ENCODE measurements at places on chromosomes 2 and 18. TPM values are rescaled to one million over a fixed set of nuclear protein-coding genes. Genes with fewer than 3 reads are reported as not detected.

GRCh38 chr2:152493945-152494528 lies 159.1 kb downstream of the FMNL2 start:
- no peaks in the 10 kb centered on the region for H3K36me3 ChIP-seq
- H3K27ac ChIP-seq = no peak overlapping the region

- no peak overlapping the region for H3K27ac ChIP-seq
- no peak overlapping the region for H3K4me3 ChIP-seq
- H3K27me3 ChIP-seq = peaks cover 6% of the 10 kb centered on the region
- no peaks in the 10 kb centered on the region for H3K36me3 ChIP-seq
- H3K4me1 ChIP-seq = no peaks in the 10 kb centered on the region
These were observed 315.6 kb downstream of the INSIG2 start for GRCh38 chr2:118403658-118404451.

- no peak for DNase-seq
- no peaks in the 10 kb centered on the region for H3K36me3 ChIP-seq
- peaks cover 40% of the 10 kb centered on the region for H3K4me1 ChIP-seq
- peak overlapping the region; percentile 83 for H3K27ac ChIP-seq
These were observed 1.4 kb upstream of the SERTAD2 start for GRCh38 chr2:64655018-64655664.

Gene CD8B2
- 0.13 TPM for polyA plus RNA-seq

DNA sequence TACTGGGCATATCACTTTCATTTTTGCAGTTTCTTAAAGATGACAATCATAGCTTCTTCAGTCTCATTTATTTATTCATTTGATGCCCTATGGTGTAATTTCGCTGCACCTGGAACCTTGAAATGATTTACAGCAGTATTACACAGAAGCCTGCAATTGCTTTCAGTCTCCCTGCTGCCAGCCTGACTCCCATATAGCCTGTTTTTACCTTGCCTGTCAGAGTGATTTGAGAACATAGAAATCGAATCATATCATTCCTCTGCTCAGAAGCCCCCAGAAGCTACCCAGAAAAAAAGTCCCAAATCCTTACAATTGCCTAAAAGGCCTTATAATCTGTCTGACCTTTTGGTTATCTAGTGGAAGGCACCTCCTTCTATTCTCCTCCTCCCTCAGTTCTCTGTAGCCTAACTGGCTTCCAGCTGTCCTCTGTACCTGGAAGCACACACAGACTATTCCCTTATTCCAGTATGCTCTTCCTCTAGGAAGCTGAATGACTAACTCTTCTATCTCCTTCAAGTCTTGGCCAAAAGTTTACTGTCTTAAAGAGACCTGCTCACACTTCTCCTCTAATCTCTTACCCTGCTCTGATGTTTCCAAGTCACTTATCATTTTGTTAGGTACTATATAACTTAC lies 12.6 kb downstream of the SCN3A start:
- no peaks in the 10 kb centered on the region for H3K27me3 ChIP-seq
- H3K27ac ChIP-seq = no peak overlapping the region
- DNase-seq = no peak
- no peaks in the 10 kb centered on the region for H3K36me3 ChIP-seq
- H3K4me1 ChIP-seq = no peaks in the 10 kb centered on the region
- no peak overlapping the region for H3K4me3 ChIP-seq

Gene FBXO15
- 1.2 TPM for polyA plus RNA-seq

- no peaks in the 10 kb centered on the region for H3K27me3 ChIP-seq
- H3K4me3 ChIP-seq = no peak overlapping the region
- no peak for DNase-seq
- H3K27ac ChIP-seq = no peak overlapping the region
- H3K4me1 ChIP-seq = no peaks in the 10 kb centered on the region
These were observed 36.2 kb upstream of the LPIN1 start for GRCh38 chr2:11710210-11710609.

Gene BCL2
- 31.1 TPM for polyA plus RNA-seq

- no peak for DNase-seq
- no peaks in the 10 kb centered on the region for H3K4me1 ChIP-seq
- no peak overlapping the region for H3K27ac ChIP-seq
These were observed 348.6 kb downstream of the TNS1 start for GRCh38 chr2:217654168-217654567.

DNA sequence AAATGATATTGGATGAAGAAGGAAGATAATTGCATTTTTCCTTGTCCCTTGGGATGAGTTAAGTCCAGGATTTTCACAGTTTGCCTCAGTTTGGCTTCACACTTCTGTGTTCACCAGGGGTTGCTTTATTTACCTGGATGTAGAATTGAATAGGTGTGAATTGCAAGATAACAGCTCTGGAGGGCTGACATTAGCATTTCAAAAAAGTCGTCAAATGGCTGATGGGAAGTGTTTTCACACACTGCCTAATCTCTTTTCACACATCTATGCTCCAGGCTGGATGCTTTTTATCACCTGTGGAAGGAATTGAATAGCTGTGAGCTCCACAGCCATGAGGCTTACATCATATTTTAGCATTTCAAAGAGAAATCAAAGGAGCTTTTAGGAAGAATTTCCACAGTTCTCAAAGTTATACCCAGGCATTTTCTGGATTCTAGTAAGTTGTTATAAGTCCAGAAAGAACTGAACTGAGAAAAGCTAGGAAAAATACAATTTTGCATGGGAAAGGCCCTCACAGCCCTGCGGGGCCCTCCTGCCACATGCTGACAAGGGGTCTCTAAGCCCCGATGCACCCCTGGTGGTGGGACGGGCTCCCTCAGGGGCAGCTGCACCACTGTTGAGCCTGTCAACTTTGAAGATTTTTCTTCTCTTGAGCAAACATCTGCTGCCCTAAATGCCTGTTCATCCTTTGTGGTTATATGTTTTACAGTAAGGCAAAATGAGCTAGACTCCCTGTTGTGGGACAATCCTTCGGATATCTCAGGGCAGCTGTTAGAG lies 43.9 kb downstream of the TEX51 start:
- H3K4me3 ChIP-seq = no peak overlapping the region
- H3K27ac ChIP-seq = no peak overlapping the region
- H3K4me1 ChIP-seq = no peaks in the 10 kb centered on the region
- H3K36me3 ChIP-seq = no peaks in the 10 kb centered on the region
- no peak for DNase-seq

Gene POTEC
- polyA plus RNA-seq = not detected

Gene AKAIN1
- polyA plus RNA-seq = not detected

DNA sequence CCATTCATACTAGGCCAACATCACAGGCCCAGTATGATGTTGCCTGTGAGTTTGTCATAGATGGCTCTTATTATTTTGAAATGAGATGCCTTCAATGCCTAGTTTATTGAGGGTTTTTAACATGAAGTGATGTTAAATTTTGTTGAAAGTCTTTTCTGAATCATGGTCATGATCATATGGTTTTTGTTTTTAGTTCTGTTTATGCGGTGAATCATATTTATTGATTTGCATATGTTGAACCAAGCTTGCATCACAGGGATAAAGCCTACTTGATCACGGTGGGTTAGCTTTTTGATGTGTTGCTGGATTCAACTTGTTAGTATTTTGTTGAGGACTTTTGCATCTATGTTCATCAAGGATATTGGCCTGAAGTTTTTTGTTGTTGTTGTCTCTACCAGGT lies 195.8 kb upstream of the FN1 start:
- no peak overlapping the region for H3K27ac ChIP-seq
- no peaks in the 10 kb centered on the region for H3K36me3 ChIP-seq
- DNase-seq = no peak
- no peaks in the 10 kb centered on the region for H3K4me1 ChIP-seq
- no peaks in the 10 kb centered on the region for H3K27me3 ChIP-seq
- no peak overlapping the region for H3K4me3 ChIP-seq

Gene SH3BP4
- polyA plus RNA-seq = not detected

- H3K36me3 ChIP-seq = peaks cover 64% of the 10 kb centered on the region
- H3K4me1 ChIP-seq = peaks cover 39% of the 10 kb centered on the region
These were observed 12.3 kb downstream of the ARID5A start for GRCh38 chr2:96548558-96549465.

Gene MYL12B
- polyA plus RNA-seq = 998 TPM

DNA sequence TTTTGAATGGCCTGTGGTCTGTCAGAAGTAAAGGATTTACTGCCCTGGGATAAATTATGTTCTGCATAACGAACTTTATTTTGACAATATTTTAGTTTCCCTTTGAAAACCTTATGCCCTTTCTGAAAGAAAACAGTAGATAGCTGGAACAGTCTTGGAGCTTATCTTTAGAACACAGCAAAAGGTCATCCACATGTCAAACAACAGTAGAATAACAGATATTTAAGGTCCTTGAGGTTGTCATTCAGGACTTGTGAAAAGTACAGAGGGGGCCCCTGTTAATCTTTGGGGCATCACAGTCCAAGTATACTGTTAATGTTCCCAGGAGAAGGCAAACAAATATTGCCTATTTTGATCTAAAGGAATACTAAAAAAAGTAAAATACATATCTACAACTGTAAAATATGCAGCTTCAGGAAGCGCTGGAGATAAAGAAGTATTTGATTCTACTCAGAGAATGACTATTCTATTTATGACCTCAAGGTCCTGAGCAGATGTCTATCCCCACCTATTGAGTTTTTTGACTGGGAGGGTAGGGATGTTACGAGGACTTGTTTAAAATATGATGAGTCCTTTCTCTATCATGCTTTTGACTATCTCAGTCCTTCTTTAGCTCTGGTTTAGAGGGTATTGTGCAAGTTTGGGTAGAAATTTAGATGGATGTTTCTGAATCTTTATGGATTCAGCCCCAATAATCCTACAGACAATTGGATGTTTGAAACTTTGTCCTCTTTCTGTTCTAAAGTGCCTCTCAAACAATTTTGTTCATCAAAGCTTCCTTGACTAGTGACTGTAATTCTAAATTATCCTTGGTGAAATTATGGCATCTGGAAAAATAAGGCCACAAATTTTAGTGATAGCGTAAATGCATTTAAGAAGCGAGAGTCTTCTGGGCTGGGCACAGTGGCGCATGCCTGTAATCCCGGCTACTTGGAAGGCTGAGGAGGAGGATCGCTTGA lies 25.1 kb upstream of the TMEM214 start:
- H3K27me3 ChIP-seq = peaks cover 4% of the 10 kb centered on the region
- no peak overlapping the region for H3K27ac ChIP-seq
- H3K4me3 ChIP-seq = no peak overlapping the region

- H3K4me3 ChIP-seq = no peak overlapping the region
- H3K27ac ChIP-seq = no peak overlapping the region
- H3K4me1 ChIP-seq = no peaks in the 10 kb centered on the region
- H3K36me3 ChIP-seq = no peaks in the 10 kb centered on the region
- DNase-seq = no peak
These were observed 162.1 kb downstream of the QPCT start for GRCh38 chr2:37506407-37507050.

Gene DSG4
- polyA plus RNA-seq = not detected

GRCh38 chr2:96527286-96528005 lies 9.1 kb upstream of the ARID5A start:
- no peaks in the 10 kb centered on the region for H3K27me3 ChIP-seq
- peak; percentile 49 for DNase-seq
- peak overlapping the region; percentile 64 for H3K4me3 ChIP-seq
- peaks cover 58% of the 10 kb centered on the region for H3K4me1 ChIP-seq
- H3K27ac ChIP-seq = peak overlapping the region; percentile 62

DNA sequence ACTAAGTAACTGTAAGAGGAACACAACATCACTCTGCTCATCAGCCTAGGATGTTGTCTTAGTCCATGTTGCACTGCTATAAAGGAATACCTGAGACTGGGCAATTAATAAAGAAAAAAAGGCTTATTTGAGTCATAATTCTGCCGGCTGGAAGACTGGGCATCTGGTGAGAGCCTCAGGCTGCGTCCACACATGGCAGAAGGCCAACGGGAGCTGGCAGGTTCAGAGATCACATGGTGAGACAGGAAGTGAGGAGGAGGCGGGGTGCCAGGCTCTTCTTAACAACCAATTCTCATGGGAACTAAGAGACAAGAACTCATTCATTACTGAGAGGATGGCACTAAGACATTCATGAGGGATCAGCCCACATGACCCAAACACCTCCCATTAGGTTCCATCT lies 46.8 kb downstream of the EPG5 start:
- H3K27ac ChIP-seq = no peak overlapping the region
- no peaks in the 10 kb centered on the region for H3K4me1 ChIP-seq
- peaks cover 87% of the 10 kb centered on the region for H3K36me3 ChIP-seq
- DNase-seq = no peak
- H3K4me3 ChIP-seq = no peak overlapping the region

Gene PPP4R3B
- polyA plus RNA-seq = 74.2 TPM

Gene FIGN
- polyA plus RNA-seq = not detected

DNA sequence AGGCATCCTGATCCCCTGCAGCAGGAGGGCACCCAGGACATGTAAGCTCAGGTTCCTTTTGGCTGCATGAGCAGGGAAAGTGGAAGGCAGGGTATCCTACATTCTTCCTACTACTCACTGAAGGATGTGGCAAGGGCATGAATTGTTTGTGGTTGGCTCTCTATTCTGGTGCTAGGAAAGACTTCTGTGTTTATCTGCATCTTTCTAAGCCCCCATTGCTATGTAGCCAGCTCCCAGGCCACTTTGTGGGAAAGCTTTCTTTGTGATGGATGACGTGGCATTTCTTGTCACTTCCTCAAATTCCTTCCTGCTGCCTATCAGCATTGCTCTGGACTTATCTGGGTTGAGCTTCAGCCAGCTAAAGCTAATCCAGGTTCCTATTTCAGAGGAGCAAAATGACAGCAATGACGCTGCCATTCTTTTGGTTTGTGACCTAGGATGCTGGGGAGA lies 46.2 kb downstream of the MEIS1 start:
- no peak overlapping the region for H3K27ac ChIP-seq
- H3K4me3 ChIP-seq = no peak overlapping the region
- no peaks in the 10 kb centered on the region for H3K4me1 ChIP-seq
- no peaks in the 10 kb centered on the region for H3K27me3 ChIP-seq
- no peaks in the 10 kb centered on the region for H3K36me3 ChIP-seq
- no peak for DNase-seq

DNA sequence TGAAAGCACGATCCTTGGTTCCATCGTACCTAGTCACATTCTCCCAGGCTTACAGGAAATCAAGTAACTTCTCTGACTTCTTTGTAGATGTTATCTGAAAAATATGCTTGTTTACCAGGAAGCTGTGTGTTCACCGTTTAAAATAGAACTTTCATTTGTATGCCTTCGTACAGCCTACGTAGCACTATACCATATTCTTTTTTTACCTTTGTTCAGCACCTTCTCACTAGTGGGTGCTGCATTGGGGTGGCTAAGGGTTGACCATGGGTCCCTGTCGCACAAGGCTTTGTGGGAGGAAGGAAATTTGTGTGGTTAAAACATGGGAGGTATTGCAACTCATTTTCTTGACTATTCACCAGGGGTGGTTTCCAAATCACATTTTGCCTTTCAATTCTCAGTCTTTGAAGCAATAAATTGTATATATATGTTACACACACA lies 16.6 kb downstream of the MALT1 start:
- H3K27ac ChIP-seq = peak overlapping the region; percentile 80
- H3K4me3 ChIP-seq = peak overlapping the region; percentile 81
- DNase-seq = peak; percentile 43
- no peaks in the 10 kb centered on the region for H3K27me3 ChIP-seq
- H3K4me1 ChIP-seq = peaks cover 50% of the 10 kb centered on the region
- H3K36me3 ChIP-seq = peaks cover 38% of the 10 kb centered on the region

Gene CRYBA2
- not detected for polyA plus RNA-seq

Gene ZNF892
- 0.48 TPM for polyA plus RNA-seq

Gene WDR33
- polyA plus RNA-seq = 36.3 TPM

Gene SLC8A1
- not detected for polyA plus RNA-seq

DNA sequence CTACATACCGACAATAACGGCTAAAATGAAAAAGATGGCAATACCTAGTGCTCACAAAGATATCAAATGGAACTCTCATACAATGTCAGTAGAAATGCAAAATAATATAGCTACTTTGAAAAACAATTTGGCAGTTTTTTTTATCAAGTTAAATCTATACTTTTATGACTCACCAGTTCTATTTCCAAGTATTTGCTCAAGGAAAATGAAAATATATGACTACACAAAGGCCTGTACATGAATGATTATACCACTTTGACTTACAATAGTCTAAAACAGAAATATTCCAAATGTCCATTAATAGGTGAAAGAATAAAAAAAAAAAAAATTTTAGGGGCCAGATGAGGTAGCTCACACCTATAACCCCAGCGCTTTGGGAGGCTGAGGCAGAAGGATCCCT lies 219.8 kb downstream of the ZRANB3 start:
- no peak overlapping the region for H3K4me3 ChIP-seq
- H3K36me3 ChIP-seq = no peaks in the 10 kb centered on the region
